ENCODE measurements at places on chromosomes 12 and 14. TPM values are rescaled to one million over a fixed set of nuclear protein-coding genes. Genes with fewer than 3 reads are reported as not detected.

The PLBD2 gene
- total RNA-seq: 17.9 TPM

The IFNG gene
- total RNA-seq: 560 TPM

The RALGAPA1 gene
- 57.2 TPM for total RNA-seq

The TAS2R20 gene
- total RNA-seq: 1.8 TPM

The MUCL1 gene
- not detected for total RNA-seq

The RTN1 gene
- not detected for total RNA-seq

The CCDC177 gene
- not detected for total RNA-seq

The TPPP2 gene
- total RNA-seq: not detected

The VAMP1 gene
- total RNA-seq: 39.9 TPM

The RIMBP2 gene
- total RNA-seq: not detected

The OR6C65 gene
- not detected for total RNA-seq

The DICER1 gene
- total RNA-seq: 69.1 TPM

The IAPP gene
- not detected for total RNA-seq

The CCDC196 gene
- not detected for total RNA-seq

The FAM186B gene
- total RNA-seq: 0.29 TPM

The APOLD1 gene
- total RNA-seq: 11.0 TPM

The FAM90A1 gene
- total RNA-seq: not detected

The KRT81 gene
- total RNA-seq: not detected

The KCNH3 gene
- 0.71 TPM for total RNA-seq

The SERPINA3 gene
- total RNA-seq: not detected

The PSEN1 gene
- 52.1 TPM for total RNA-seq

The ALDH2 gene
- total RNA-seq: 0.07 TPM

All from T-helper 1 cell treated with Interleukin-12 subunit alpha and Interleukin-12 subunit beta and Interleukin-4 antibody, amounts not matched to agents 30 ng/mL and 1 ng/mL, for 36 hours (primary cell).